Activated CD4-positive, alpha-beta T cell treated with anti-CD3 and anti-CD28 coated beads, Interleukin-2, amount 50 U/mL, for 1 hour (primary cell): ENCODE measurements at places on chromosomes 3 and 15.

- DNase-seq: no peak
Observed at GRCh38 chr3:85539232-85539631, 580.4 kb downstream of the CADM2 start.

DNA sequence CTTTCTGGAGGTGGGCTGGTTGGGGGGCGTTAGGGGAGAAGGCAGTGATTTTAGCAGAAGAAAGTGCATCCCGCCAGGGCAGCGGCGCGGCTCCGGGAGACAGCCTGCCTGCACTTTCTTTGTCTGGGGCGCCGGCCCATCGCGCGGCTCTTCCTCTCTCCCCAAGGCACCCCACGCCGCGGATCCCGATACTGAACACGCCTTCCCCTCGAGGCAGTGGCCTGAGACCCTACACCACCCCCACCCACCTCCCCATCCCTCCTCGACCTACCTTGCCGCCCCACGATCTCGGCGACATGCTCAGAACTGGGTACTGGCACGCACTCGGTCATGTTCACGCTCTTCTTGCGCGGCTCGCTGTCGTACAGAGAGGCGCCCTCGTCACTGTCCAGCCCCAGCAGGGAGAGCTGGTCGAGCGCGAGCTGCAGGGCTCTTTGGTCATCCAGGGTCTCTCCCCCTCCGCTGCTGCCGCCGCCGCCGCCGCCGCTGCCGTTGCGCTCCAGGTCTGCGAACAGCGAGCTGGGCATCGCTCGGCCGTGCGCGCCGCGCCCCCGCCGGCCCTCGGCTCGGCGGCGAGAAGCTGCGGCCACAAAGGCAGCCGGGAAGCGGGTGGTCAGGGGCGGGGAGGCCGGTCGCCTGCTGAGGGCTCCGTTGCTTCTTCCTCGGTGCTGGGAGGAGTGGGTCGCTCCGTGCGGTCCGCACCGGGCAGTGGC lies 483 bp downstream of the MEX3B start:
- DNase-seq: no peak

DNA sequence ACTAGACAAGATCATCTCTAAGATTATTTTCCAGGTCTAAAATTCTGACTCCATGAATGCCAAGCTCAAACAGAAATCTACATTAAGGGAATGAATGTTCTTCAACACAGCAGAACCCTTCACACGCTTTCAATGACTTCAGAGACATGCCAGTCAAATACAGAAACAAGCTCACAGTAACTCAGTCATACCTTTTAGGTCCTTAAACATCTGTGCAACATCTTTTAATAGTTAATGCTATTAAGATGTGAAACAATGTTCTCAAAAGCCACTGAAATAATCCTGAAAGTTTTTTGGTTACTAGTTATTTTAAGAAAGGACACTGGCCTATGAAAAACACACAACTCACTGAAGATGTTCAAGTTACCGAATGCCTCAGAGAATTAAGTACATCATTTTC lies 2.5 kb downstream of the DLG1 start:
- DNase-seq: no peak

DNA sequence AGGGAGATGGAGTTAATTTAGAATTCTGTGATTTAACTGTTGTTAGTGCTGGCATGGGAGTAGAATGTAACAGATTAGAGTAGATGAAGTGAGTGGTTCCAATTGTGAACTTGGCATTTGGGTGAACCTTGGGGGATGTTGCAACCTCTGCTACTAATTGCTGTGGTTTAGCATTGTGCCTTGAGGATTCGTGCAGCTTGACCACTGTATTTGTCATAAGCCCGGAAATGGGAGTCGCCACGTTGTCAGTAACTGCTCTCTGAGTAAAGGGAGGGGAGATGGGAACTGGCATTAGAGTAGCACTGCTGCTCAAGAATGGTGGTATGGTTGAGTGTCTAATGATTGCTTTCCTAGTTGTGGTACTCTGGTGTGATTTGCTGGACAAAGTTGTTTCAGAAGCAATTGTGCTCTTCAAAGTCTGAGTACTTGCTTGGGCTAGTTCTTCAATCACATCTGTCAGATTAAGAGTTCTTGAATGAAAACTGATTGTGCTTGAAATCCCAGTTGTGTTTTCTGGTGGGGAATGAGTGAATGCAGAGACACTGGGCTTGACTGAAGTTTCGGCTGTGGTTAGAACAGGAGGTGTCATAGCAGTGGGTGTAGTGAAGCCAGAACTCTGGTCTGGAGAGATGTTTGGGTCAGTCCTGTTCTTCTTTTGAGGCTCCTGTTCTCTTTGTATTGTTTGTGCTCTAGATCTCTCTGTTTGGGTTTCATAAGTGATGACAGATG lies 15.4 kb downstream of the IGSF10 start:
- DNase-seq: no peak

GRCh38 chr3:56118968-56119367 lies 349.3 kb downstream of the ERC2 start:
- no peak for DNase-seq

DNA sequence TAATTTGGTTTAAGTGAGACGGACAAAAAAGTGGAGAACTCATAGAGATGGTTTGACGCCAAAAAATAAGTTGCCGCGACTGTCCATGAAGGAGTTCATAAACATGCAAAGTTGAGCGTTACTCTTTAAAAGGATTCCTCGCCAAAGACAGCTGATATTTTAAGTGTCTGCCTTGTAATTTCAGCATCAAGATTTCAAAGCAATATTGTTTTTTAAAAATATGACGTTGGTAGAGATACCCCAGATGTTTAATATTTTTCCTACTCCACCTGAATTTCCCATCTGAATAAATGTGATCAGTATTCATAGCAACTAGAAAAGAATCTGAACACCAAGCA lies 155.0 kb downstream of the TUSC7 start:
- no peak for DNase-seq

DNA sequence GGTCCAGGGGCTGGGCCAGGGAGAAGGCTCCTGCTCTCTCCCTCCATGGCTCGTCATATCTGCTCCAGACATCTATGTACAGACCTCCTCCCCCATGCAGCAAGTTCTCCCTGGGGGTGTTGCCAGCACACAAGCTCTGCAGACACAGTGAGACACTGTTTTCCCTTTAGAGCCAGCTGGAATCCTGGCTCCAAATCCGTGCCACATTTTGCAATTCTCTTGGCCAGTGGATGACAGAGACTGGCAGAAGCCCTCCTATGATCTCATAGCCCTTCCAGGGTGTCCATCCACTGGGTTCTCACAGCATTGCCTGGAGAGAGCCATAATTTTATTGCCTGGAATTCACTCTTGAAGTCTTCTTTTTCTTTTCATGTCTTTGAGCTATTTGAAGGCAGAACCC lies 203.9 kb downstream of the TLE3 start:
- no peak for DNase-seq

DNA sequence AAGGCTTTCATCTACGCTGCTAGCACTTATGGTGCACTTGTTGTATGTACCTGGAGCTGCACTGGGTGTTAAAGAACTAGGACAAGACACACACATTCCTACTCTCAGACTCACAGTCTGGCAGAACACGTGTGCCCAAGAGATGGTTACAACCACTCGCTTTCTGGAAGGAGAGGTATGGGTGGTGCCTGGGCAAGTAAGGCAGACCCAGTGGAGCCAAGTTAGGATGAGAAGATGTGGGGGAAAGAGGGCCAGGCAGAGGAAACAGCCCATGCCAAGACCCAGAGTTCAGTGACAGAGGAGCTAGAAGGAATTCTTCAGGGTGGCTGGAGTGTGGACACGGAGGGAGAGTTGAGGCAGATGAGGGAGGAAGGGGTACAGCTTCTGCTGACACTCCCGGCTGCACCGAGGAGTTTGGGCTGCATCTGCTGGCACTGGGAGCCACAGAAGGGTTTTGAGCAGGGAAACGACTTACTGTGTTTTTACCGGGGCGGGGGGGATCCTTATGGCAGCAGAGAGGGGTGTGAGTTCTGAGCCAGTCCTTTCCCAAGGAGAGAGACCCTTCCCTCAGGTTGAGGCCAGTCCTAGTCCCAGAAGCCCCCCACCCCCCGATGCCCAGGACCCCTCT lies 59.0 kb downstream of the GRIP2 start:
- no peak for DNase-seq

DNA sequence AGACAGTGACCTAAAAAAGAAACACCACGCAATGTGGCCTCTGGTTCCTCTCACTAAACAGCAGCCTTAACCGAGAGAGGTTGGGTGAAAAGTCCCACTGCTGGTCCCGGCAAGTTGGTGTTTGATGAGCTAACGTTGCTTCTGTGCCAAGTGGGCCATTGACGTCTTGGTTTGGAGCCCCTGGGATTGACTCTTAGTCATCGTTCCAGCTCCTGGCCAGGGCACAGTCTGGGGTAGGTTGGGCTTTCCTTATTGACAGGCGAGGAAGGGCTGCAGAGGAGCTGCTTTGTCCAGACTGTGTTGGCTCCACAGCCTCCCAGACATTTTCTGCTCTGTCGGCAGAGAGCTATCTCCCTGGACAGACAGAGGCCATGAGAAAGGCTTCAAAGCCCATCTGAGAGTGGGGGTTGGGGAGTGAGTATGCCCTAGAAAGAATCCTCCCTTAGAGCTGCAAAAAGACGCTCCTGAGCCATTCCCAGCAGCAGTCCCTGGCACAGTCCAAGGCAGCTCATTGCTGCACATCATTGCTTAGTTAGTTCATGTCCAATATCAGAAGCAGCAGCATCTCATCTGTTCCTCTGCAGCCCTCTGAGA lies 28.6 kb upstream of the C3orf80 start:
- no peak for DNase-seq

DNA sequence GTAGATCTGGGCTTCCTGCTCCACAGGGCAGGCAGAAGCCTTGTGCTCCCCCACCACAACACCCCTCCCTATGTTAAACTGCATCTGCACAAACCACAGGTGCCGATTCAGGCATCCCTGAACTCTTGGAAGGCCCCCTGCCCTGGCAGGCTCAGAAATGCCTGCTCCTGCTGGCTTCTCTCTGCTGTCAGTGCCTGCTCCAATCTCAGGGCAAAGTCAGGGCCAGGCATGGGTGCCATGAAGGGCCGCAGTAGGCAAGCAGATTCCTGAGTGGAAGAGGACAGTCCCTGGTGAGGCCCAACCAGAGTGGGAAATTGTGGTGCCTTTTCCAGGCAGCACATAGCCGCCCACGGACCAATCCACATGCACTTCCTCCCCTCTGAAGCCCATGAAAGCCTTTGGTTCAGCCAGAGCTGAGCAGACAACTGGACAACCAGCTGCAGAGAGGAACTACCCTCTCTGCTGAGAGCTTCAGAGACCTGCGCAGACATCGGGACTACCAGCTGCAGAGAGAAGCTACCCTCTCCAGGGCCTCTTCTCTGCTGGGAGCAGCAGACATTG lies 13.6 kb downstream of the PRR20G start:
- DNase-seq: no peak

DNA sequence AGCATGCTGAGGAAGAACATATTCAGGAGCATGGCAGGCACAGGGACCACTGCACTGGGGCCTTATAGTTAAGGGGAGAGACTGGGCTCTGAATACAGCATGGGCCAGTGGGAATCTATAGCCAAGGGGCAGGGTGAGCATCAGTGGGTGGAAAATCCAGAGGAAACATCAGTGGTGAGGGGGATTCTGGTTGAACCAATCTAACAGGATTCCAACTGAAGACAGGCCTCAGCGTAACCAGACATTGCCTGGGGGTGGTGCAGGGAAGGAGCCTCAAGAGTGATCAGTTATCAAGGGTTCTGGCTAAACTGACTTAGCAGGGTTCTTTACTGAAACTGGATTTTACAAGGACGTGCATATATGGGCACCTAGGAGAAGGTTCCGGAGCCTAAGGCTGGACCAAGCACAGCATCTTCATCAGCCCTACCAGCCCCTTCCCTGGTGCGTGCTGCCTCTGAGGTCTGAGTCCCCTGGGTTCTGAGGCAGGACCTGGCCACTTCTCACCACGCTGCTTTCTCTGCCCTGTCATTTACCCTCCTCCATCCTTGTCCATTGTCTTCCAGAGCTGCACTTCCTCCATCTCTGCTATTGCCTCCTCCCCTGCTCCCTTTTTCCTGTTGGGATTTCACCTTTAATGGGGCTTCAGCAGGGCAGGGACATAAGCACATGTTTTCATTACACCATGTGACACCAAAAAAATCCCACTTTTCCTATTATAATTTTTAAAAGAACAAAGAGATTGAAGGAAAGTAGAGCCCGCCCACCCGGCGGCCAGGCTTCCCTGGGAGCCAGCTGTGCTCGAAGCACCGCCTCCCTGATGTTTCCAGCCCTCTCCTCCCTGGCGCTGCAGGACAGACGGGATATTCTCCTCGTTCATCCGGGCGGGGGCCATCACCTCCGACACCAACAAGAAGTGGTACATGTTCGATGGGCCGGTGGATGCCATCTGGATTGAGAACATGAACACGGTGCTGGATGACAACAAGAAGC lies 52.1 kb downstream of the DNAH1 start:
- DNase-seq: no peak

GRCh38 chr3:102745881-102746280 lies 311.1 kb downstream of the ZPLD1 start:
- DNase-seq: no peak

DNA sequence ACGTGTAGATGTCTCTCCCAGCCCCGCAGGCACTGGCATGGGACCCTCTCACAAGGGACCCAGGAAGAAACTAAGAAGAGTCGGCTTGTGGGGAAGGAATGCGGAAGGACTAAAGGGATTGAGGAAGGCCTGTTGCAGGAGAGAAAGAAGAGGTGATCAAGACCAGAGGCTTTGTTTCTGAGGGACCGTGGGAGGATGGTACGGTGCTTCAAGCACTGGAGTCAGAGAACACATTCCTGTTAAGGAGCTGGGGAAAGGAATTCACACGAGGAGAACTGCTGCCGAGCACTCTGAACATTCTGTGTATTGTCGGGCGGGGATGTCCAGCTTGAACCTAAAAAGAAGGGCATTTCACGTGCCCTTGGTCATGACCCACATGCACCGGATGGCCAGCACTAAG lies 91.4 kb downstream of the TAMM41 start:
- no peak for DNase-seq

DNA sequence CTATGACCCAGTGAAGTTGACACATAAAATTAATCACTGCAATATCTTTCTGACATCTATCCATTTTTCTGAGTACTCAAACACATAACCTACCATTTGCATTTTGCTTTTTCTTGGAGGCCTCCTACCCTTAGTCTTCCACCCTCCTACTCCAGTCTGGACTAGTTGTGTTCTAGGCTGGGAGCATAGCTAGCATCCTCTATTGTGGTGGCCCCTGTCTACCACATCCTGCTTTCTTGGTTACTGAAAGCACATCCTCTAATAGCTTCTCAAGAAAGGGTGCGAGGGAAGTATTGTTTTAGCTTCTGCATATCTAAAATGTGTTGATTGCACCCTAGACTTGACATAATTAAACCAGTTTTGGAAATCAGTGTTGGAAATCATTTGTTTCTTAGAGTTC lies 176.5 kb downstream of the THSD4 start:
- no peak for DNase-seq

GRCh38 chr15:67196672-67197363 lies 57.6 kb downstream of the AAGAB start:
- no peak for DNase-seq

- no peak for DNase-seq
Observed at GRCh38 chr15:45796433-45796832, 161.6 kb downstream of the SQOR start.

DNA sequence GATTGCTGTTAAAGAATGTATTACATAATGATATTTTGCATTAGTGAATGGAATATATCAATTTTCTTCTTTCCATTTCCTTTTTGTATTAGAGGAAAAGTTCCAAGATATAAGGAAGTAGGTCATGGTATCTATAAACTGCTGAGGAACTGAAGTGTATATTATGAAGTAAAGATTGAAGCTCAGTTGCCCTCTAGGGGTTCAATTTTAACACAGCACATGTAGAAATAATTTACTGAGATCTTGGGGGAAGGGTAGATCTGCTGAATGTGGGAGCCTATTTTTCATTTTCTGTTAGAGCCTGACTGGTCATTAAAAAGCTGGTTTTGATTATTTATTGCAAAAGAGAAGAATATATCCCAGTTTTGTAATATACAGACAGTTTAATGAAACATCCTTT lies 45.2 kb downstream of the CMC1 start:
- DNase-seq: no peak

GRCh38 chr15:37698679-37699078 lies 235.8 kb upstream of the TMCO5A start:
- DNase-seq: no peak
